Left kidney (tissue), 8 donors: ENCODE measurements at places on chromosomes 6 and 20. TPM values are rescaled to one million over a fixed set of nuclear protein-coding genes. Genes with fewer than 3 reads are reported as not detected.

- no peak for DNase-seq
These were observed 46.9 kb downstream of the GINS1 start for GRCh38 chr20:25454153-25454900.

DNA sequence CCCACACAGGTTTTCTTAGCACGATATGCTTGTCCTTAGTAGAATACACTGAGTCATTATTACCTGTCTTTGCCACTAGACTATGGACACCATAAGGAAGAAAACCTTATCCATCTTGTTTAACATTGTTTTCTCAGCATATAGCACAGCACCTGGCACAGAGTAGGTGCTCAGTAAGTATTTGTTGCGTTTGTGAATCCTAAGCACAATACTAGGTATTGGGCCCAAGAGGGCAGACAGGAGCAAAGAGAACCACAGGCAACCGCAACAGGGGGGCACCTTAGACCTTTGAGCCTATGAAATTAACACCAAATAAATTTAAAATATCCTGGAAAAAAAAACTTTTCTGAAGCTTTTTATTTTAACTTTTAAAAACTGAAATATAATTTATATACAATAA is 3.7 kb upstream of the NCOA6 start:
- no peak for DNase-seq

- DNase-seq: no peak
These were observed 26.4 kb downstream of the COX4I2 start for GRCh38 chr20:31663838-31664695.

- DNase-seq: no peak
These were observed 53.4 kb downstream of the EDN1 start for GRCh38 chr6:12343440-12344162.

Gene SPATA25
- 6.0 TPM for polyA plus RNA-seq

Gene CASS4
- polyA plus RNA-seq: 3.6 TPM
